Esophagus muscularis mucosa (tissue), 4 donors: ENCODE measurements at places on chromosomes 16 and 17. TPM values are rescaled to one million over a fixed set of nuclear protein-coding genes. Genes with fewer than 3 reads are reported as not detected.

Gene NDE1
- total RNA-seq = 94.9 TPM

Gene SPNS2
- 19.9 TPM for total RNA-seq

Gene TBX2
- 42.6 TPM for total RNA-seq

DNA sequence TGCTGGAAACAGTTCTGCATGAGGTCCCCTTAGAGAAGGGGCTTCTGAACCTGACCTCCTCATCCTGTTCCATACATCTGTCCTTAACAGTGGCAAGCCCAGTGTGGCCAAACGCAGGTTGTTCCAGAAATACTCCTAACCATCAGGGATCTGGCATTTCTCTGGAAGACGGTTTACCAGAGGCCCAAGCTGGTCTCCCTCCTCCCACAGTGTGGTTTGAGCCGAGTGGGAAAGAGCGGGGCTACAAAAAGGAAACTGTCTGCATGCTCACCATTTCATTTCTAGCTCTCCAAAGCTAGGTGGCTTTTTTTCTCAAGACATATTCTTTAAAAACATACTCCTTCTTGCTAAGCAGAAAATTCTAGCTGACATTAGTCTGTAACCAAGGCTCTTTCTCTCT, 6.0 kb downstream of the MXRA7 start:
- no peak for DNase-seq

DNA sequence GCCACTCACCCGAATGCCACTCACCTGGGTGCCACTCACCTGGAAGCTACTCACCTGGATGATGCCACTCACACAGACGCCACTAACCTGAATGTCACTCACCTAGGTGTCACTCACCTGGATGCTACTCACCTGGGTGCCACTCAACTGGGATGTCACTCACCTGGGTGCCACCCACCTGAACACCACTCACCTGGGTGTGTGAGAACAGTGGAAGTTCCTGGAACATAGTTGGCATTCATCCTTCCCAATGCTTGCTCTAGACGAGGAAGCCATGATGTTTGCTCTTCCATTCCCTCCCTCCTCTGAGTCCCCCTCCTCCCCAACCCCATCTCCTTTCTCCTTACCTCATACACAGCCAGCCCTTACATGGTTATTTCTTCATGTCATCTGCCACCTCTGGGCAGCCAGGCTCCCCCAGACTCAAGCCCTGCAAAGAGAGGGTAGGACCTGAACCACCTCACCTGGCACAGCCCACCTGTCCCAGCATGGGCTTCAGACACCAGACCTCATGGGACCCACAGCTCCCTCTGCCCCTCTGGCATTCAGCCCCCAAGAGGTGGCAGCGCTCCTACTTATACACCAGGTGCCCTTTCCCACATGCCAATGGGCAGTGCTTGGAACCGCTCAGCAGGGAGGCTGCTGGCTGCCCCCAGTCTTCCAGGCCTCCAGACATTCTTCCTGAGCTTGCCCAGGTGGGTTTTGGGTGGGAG, 171.8 kb upstream of the FOXF1 start:
- DNase-seq = no peak
